Caudate nucleus (tissue), 63 donors: ENCODE measurements at places on chromosomes 7 and 10.

DNA sequence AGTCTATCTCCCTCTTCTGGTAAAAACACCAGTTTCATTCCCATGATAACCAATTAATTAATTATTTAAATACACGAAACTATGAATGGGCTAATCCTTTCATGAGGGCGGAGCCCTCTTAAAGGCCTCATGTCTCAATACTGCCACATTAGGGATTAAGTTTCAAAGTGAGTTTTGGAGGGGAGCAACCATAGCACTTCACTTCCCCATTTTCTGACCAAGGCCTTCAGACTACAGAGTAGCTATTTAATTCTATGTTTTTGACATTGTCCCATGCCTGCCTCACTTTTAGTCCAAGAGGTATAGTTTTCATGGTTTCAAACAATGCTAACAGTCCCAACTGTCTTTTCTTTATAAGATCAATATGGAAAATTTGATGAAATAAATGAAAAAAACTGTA, 618.6 kb downstream of the ZWINT start:
- no peak for DNase-seq

- no peak for DNase-seq
These were observed 44.7 kb upstream of the AQP1 start for GRCh38 chr7:30866939-30867338.

DNA sequence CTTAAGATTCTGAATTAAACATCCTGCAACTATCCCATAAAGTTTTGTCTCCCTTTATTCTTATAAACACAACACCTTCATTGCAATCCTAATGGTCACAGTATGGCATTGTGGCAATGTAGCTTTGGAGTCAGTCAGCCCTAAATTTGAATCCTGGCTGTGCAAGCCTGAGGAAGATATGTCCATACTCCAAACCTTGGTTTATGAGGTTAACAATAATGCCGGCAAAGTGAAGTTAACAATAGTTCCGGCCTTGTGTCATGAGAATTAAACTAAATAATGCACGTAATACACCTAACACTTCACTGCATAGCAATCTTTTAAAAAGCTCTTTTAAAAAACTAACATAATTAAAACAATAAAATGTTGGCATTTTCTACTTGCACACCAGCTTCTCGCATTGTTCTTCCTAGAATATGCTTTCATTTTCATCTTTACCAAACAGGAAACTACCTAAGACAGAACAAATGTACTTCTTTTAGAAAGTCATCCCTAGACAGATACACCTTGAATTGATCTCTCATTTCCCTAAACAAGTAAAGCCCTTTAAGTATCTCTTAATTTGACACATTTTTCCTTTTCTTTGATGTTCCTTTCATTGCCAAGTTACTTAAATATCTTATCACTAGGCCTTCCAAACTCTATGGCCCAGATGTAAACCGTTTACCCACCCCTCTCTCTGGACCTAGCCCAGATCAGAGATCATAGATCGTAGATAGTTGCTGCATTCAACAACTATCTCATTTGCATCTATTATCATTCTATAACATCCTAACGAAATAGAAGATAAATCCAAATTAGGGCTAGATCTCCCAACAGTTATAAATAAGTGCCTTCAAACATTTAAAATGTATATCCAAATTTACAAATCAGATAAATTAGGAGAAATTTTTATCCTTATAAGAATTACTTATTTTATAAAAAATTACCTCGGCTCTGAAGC, 66.7 kb downstream of the CREB3L2 start:
- DNase-seq, result no peak

DNA sequence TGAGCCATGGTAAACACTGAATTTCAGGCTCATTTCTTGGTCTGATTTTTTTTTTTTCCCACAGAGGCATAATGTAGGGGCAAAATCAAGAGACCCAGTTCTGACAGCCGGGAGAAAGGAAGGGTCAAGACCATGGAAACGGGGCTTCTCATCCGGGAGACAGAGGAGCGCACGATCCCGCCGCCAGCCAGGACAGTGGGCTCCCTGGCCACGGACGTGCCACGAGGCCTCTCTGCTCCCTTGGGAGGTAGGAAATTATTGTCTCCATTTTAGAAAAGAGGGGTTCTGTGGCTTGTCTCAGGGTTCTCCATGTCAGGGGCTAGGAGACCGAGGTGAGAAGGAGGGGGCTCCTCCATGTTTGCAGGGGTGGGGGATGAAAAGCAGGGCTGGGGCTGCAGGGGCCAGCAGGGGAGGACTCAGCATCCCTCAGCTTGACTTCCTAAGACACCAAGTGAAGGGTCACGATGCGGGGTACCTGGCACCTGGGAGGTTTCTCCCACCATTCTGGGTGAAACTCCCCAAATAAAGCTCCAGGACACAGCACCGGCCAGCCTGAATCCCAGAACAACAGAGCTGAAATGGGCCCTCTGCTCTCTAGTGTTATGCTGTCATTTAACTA, 37.6 kb downstream of the PPIF start:
- DNase-seq, result no peak

GRCh38 chr10:11578802-11579255, 32.6 kb downstream of the USP6NL start:
- DNase-seq, result no peak

DNA sequence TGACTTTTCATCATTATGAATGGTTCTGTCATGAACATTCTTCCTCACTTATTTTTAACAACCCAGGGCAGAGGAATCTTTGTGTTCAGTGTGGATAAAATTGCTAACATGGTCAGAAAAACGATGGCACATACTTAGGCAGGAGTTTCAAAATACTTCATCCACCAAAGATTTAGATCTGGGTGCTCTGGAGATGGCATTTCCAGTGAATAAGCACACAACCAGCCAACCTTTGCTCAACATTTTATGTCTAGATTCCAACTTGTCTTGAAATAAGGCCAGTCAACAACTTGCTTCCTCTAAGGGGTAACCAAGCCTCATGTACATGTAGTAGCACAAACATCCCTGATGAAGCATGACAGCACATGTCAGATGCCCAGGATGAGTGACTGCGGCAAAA, 33.4 kb upstream of the ADRB1 start:
- no peak for DNase-seq

DNA sequence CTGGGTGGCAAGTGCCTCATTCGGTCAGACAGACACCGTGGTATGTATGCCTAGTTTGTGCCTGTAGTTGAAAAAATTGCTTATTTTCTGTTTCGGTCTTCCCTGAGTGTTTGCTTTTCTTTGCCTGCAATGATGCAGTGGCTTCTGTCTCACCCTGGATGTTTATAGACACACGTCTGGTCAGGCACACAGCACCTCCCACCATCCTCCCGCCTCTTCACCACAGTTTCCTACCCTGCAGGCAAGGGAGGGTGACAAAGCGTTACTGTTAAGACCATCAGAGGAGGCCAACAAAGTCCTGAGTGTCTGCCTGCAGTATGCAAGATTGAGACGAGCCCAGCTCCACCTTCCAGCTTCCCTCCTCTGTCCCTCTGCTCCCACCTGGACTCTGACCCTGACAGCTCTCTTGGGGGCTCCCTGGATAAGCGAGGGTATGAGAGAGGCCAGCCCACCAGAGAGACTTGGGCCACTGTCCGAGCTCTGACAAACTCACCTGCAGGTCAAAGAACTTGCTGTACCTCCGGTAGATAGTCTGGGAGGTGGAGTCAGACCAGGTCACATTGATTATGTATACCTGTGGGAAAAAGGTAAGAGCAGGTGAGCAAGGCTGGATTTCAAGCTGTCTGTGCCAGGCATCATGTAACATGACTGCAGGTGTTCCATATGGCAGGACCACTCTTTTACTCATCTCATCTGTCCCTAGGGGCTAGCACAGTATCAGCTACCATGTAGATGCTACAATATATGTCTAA, 54.4 kb downstream of the SH3PXD2A start:
- no peak for DNase-seq

DNA sequence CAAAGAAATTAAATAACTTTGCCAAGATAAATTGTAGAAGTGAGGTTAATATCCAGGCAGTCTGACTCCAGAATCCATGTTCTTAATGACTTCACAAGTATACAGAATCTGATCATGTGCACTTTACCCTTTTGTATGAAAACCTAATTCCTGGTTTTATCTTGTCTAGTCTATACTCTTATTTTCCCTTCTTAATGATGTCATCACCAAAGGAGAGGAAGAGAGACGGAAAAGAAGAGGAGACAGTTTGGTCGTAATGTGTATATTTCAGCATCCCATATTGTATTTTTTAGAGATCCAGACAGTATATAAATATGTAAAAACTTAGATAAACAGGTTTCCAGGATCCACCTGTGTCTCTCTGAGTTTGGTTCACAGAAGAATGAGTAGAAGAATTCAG, 159.9 kb upstream of the MDFIC start:
- no peak for DNase-seq

- no peak for DNase-seq
These were observed 32.3 kb downstream of the ATRNL1 start for GRCh38 chr10:115125505-115125904.

DNA sequence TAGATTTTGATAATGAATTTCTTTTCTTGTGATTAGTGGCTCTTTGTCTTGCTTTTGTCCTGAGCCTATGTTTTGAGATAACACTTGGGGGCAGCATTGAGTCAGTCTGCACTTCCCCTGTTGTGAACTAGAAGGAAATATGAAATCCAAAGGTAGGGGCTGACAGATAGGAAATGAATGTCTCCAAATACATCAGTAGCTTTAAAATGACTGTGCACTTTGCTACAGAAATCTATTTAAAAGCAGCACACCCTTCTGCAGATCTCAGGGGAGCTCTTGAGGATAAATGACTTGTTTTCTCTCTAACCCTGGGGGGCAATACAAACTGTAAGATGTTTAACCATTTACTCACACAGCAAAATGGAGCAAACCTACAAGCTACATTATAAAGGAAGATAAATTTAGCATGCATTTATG, 176.0 kb upstream of the MYO3A start:
- DNase-seq, result no peak

- DNase-seq, result no peak
These were observed 20.7 kb downstream of the STN1 start for GRCh38 chr10:103897241-103897774.

GRCh38 chr7:147033641-147034040, 917.0 kb downstream of the CNTNAP2 start:
- DNase-seq, result no peak

DNA sequence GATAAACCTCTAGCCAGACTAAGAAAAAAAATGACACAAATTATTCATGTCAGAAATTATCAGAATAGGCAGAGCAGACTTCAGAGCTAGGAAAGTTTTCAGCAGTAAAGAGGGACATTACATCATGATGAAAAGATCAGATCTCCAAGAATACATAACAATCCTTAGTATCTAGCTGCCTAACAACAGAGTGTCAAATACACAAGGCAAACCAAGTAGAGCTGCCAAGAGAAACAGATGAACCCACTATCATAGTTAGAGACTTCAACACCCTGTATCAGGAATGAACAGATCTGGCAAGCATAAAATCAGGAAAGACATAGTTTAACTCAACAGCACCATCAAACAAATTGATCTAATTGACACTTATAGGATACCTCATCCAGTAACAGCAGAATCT, 92.3 kb downstream of the NKX6-2 start:
- no peak for DNase-seq

- no peak for DNase-seq
These were observed 1.6 kb downstream of the PRR15 start for GRCh38 chr7:29565224-29565630.

- DNase-seq, result no peak
These were observed 1.9 kb downstream of the COL1A2 start for GRCh38 chr7:94396596-94396995.

DNA sequence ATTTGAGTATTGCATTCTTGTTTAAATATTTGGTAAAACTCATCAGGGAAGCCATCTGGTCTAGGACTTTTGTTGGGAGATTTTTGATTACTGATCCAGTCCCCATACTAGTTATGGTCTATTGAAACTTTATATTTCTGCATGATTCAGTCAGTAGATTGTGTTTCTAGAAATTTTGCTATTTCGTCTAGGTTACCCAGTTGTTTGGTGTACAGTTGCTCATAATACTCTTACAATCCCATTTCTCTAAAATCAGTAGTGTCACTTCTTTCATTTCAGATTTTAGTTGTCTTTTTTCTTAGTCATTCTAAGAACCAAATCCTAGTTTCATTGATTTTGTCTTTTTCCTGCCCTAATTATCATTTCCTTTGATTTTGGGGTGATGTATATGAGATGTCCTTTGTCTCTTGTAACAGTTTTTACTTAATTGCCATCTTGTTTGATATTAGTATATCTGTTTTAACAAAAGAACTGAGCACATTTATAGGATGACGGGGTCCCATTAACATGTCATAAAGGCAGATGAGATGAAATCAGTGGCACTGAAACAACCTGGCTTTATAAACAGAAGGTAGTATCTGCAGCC, 7.9 kb downstream of the MALSU1 start:
- DNase-seq, result no peak

DNA sequence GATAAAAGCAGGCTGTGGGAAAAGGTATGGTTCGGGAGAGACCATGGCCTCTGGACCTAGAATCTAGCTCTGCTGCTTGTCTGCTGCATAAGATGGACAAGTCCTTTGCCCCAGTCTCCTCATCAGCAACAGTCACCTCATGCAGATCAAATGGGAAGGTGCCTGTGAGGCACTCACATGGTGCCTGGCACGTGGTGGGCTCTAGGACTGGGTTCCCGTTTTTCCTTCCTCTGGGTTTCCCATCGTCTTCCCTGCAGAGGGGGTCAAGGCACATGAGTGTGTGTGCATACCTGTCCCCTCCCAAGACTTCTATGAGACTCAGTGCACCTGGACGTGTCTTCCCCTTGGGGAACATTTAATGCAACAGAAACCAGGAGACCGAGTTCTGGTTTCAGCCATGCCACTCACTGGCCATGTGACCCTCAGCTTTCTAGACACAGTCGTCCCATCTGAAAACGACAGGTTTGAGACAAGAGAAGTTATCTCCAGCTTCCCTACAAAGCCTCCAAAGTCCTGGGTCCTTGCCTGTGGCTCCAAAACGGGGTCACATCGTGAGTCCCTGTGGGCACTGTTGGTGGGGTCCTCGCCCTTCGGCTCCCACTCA, 95.9 kb upstream of the NPTX2 start:
- no peak for DNase-seq

GRCh38 chr7:129376076-129376777, 58.0 kb upstream of the STRIP2 start:
- DNase-seq, result no peak

DNA sequence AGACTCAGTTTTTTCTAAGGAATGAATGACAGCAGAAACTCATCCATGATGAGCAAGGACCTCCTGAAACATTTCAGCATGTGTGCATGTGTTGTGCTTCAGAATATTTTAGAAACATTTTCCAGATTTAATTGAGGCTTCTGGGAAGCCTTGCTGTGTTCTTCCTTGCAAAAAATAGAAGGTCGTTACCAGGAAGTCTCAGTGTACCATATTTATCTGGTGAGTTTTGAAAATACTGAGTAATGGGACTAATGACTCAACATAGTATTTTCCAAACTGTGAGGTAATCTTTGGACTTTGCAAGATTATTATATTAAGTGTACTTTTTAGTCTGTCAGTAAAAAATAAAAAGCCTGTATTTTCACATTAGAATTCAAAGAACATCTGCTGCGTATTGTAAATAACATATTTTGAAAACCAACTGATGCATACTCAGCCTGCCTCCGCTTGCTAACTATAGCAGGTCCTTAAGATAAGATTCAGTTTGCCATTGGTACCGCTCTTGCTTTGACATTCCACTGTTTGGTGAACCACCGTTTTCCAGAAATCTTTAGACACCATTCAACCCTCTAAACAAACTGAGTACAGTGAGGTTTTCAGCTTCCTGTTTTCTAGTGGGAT, 739.6 kb upstream of the GALNT17 start:
- no peak for DNase-seq
